ENCODE measurements at places on chromosomes 7 and 10.

DNA sequence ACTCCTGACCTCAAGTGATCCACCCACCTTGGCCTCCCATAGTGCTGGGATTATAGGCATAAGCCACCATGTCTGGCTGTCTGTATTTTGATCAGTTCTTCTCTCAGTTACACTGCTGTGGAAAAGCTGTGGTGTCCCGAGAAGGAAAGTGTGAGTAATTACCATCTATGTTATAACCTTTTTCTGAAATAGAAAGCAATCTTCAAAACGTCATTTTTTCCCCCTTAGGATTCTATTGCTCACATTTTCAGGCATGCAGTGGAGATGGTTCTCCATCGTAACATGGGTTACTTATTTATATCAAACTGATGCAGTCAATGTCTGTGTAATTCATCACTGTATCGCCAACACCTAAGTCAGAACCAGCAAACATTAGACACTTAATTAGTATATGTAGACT is 103.5 kb upstream of the FAM3C start:
- no peak for DNase-seq

DNA sequence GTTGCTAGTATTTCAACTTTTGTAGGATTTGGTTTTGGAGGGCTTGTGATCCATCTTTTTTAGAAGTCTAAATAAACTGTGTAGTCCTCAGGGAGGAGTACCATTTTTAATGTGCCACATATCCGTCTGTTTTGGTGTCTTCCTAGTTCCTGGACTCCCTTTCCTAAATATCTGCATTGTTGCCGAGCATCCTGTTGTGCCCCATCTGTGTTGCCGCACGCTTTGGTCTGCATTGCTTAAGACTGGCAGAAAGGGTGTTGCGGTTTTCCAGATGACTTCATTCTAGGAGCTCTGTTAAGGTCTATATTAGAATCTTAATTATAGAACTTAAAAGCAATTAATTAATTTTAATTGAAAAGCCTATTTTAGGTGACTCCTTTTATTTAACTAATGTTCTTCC is 49.4 kb downstream of the RBM33 start:
- DNase-seq: no peak

- peak; percentile 15 for DNase-seq
Measured at GRCh38 chr7:45106820-45107219, 4.7 kb downstream of the TBRG4 start.

DNA sequence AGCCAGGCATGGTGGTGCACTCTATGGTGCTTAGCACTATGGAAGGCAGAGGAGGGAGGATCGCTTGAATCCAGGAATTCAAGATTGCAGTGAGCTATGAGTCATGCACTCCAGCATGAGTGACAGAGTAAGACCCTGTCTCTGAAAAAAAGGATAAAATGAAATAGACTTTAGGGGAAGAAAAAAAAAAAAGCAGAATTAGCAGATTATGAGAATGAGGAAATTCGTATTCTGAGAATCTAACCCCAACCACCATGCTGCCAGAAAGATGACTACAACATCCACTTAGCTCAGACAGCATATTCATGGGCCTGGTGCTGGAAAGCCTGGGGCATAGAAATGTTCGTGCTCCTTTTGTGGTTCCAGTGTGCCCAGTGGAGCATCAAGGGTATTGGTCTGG is 63.3 kb downstream of the TMEM26 start:
- DNase-seq: no peak
